ENCODE measurements at places on chromosomes 5 and 9.
A peak's percentile ranks its signal among the peaks of the same experiment; 100 is the strongest.

DNA sequence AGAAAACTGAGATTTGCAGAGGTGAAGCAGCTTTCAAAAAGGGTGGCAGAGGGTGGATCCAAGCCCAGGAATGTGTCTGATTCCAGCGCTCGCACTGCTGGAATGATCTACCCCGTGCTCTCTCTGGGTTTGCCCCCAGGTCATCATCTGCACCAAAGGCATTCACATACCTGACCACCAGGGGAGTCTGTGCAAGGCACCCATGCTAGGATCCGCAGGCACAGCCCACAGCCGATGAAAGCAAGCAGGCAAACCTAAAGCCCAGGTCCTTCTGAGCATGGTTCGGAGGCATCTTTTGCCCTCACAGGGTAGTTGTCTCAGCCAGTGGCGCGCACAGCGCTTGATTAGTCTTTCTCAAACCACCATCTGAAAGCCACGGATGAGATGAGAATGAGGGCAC lies 56.6 kb downstream of the TEK start:
- DNase-seq = no peak

- DNase-seq = no peak
Observed at GRCh38 chr9:37574241-37574721, 1.9 kb downstream of the FBXO10 start.

DNA sequence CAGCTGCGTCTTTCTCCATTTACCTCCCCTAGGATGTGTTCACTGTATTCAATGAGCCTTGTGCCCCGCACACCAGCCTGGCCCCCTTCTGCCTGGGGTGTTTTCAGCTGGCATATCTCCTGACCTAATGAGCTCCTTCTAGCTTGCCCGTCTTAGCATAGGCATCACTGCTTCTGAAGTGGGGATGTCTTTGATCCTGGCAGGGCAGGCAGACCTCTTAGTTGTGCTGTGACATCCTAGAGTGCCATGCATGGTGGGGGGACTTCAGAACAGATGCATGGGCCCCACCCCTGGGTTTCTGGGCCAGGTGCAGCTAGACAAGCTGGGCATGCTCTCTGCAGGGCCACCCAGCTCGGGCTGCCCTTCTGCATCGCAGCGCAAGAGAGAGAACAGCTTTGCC lies 172.7 kb downstream of the GADD45G start:
- DNase-seq = no peak

DNA sequence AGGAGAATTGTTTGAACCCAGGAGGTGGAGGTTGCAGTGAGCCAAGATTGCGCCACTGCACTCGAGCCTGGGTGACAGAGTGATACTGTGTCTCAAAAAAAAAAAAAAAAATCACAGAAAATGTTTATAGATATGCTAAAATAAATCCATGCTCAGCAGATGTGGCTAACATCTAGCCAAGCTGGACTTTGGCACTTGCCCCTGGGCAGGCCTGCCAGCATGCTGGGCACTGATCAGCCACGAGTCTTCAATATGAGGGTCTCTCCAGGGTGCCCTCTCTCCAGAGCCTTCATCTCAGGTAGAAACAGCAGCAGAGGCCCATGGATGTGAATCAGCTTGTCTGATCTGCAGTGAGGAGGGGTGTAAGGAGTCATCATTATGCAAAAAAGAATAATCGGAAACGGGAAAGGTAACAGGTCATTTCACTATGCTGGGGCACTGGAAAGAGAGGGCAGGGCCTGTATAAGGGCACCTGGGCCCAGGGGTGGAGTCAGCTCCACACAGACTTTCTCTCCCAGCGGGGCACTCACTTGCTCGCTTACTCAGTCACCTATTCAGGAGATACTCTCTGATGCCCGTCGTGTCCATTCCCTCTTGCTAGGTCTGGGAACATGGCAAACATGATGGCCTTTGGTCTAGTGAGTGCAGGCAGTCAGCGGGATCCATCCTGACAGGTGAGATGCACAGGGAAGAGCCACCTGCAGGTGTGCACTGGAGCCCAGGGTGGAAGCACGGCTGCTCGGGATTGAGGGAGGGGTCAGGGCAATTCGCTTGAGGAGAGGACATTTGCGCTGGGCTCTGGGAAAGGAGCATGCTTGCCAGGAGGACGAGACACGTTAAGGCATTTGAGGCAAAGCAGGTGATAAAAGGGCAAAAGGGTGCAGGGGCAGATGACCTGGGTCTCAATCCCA lies 17.1 kb downstream of the RNF44 start:
- DNase-seq = no peak

DNA sequence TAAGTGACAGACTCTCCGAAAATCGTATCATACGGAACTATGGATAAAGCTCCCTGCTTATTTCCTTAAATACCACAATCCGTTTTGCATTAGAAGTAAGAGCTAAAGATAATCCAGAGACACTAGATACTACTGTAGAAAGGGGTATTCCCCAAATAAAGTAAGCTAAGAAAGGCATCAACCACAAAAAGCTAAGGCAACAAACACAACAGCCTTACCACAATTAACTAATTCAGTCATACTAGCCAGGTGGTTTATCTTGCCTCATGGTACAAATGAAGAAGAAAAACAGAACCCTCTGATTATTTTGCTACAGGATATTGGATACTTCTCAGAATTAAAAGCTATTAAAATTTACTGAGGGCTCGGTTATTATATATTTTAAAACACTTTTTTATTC lies 14.1 kb downstream of the ERP44 start:
- no peak for DNase-seq

DNA sequence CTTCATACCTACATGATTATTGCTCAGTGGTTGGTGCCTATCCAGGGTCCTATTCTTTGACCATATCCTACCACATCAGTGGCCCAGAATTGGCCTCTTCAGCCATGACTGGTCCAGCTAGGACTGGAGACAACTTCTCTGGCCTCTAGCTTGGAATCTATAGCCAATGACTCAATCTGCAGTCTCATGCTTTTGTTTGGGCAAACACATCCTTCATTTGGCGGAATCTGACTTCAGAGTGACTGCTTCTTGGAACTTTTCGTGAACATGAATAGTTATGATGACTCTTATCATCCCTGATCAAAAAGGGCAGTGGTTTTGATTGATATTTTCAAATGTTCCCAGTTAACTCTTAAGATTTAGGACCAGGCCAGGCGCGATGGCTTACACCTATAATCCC lies 134.1 kb downstream of the PAPPA start:
- no peak for DNase-seq

DNA sequence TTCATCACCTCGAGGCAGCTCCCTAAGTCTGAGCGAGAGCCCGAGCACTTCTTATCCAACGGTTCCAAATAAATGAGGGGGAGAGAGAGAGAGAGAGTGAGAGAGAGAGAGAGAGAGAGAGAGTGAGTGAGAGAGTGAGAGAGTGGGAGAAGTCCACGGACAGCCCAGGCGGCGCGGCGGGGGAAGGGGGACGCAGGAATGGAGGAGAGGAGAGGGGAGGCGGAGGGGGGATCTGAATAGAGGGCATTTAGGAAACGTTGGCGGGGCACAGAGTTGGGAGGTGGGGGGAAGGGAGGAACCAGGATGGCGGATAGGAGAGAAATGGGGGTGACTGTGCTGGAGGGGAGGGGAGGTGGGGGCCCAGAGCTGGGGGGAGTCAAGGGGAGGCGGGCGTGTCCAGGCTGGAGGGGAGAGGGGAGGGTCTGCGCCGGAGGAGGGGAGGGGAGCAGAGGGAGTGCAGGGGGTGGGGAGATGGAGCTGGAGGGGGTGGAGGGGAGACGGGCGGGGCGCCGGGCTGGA lies 398 bp upstream of the BASP1 start:
- DNase-seq = no peak

DNA sequence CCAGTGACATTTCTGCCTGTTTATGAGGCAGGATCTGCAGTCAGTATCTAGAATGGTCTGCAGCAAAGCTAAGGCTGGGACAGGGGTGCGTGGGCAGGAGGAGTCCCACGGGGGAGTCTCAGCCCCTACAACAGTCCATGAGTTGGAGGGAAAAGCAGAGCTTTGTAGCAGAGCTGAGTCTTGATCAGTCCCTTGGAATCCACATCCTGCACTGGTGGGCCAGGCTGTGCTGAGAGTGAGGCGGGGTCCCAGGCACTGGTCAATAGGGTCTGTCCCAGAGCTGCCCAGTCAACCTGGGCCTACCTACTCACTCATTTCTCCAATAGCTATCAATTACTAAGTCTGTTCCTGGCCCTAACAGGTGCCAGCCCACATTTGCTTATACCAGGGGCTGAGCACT lies 5.9 kb downstream of the ACSL6 start:
- DNase-seq = no peak

DNA sequence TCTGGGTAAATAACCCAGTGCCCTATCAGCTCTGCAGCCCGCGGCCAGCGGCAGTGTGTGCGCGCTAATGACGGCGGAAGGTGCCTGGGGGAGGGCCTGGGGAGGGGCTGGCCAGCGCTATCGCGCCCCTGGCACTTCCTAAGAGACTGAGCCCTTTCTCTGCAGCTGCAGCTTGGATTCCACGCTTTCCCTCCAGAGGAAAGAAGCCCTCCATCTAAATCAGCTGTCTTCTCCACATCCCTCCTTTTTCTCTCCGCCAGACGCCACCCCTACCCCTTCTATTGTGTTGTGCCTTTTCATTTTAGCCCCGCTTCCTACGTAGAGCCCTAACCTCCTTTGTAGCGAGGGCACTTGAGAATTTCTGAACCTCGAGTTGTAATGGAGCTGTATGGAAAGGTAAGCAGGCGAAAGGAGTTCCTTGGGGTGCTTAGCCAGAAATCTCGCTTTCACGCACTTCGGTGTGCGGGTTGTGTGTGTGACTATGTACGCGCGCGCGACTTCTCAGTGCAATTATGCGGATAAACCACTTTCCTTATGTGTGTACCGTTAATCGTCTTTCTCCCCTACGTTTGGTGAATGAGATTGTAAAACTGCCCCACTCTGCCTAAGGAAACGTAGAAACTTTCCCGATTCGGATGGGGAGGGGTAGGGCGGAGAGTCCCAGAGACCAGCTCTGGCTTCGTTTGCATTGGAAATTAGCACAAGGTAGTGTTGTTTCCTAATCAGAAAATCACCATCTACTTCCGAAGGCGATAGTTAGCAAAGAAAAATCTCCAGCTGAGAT lies 664 bp upstream of the RAB3C start:
- no peak for DNase-seq

DNA sequence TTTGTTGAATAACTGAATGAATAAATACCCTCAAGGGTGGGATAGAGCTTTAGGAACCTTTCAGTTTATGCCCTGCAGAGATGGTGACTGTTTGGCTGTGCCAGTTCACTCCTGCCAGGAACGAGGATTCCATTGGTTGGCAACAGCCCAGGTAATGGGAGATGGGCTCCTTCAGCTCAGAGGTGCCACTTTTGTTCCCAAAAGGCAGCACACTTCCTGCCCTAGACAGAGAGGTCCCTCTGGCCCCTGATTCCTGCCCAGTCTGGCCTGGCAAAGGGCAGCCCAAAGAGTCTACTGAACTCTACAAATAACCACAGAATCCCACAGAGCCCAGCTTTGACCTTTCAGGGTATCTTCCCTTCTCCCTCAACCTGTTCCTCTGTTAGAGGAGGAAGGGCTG lies 1.6 kb downstream of the C9orf152 start:
- no peak for DNase-seq

GRCh38 chr9:75390951-75391350 lies 302.6 kb downstream of the OSTF1 start:
- DNase-seq = no peak

GRCh38 chr9:96604004-96604319 lies 15.7 kb downstream of the CDC14B start:
- no peak for DNase-seq

- DNase-seq = no peak
Observed at GRCh38 chr5:76582230-76583162, 40.7 kb downstream of the F2RL2 start.

DNA sequence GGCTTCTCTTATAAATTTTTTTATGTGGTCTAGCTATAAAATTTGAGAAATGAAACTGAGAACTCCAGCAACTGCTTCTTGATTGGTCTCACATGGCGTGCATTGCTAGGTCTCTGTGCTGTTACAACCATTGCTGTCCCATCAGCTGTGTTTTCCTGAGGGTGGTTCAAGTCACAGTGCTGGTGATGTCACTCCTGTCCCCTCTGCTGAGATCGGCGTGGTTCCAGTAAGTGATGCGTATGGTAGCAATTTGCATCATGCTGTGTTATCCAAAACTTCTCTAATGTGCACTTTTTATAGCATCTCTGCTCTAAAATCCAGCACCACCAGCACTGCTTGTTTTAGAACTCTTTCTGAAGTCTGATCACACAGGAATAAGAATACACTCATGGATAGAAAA lies 112.6 kb upstream of the ZNF608 start:
- DNase-seq = no peak

GRCh38 chr5:54620141-54620933 lies 102.8 kb downstream of the SNX18 start:
- no peak for DNase-seq

DNA sequence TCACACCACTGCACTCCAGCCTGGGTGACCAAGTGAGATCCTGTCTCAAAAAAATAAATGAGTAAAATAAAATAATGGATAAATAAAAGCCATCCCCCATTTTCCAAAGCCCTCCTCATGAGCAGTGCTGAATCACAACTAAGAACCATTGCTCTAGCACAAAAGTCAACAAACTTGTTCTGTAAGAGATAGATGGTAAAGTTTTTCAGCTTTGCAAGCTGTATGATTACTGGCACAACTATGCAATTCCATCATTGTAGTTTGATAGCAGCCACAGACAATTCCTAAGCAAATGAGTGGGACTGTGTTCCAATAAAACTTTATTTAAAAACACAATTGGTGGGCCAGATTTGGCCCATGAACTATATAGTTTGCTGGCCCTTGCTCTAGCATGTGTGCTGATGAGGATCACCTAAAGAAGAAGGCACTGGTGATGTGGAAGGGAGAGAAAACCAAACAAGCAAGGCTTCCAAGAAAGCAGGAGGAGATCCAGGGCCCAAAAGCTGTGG lies 64.6 kb downstream of the NEURL1B start:
- no peak for DNase-seq

GRCh38 chr5:30874241-30875034 lies 319.0 kb upstream of the CDH6 start:
- DNase-seq = no peak

- DNase-seq = peak; percentile 63
Observed at GRCh38 chr9:116647515-116647809, 39.6 kb upstream of the TRIM32 start.

All from breast epithelium (tissue), 4 donors.